ENCODE measurements at places on chromosomes 12 and 14.

DNA sequence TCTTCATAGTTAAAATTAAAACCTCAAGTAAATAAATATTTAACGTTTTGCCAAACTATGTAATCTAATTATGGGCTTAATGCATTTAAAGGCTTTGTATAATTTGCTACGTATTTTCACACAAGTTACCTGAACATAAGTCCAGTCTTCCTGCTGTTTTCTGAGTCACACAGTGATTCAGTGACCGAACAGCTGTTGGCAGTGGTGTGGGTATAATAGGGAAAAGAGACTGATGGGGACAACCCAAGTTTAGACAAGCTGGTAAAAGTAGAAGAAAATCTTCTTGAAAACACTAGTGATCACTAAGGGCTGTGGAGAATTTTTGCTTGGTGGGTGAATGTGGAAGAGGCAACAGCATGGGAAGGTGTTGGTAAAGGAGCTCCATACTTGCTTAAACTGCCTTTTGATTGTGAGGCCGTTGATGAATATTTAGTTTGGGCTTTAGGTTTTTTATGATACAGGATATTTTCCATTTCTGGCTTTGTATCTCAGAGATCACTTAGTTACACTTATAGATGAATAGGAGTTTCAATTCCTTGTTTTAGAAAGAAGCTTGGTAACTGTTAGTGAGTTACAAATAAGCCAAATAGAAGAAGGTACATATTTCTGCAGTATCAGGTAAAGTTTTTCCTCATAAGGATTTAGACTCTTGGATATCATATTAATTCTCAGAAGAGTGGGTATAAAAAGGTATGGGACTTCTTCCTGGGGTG is 23.9 kb downstream of the LRRK2 start:
- DNase-seq: no peak

DNA sequence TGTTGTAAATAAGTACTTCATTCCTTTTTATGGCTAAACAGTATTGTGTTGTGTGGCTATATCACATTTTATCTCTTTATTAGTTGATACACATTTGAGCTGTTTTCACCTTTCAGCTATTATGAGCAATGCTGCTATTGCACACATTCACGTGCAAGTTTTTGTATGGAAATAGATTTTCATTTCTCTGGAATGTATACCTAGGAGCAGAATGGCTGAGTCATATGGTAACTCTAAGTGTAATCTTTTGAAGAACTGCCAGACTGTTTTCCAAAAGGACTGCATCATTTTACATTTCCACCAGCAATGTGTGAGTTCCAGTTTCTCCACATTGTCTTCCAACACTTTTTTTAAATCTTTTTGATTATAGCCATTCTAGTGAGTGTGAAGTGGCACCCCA is 134.0 kb downstream of the SRGAP1 start:
- no peak for DNase-seq

GRCh38 chr12:44015333-44015941 is 179.6 kb downstream of the TMEM117 start:
- DNase-seq: peak; percentile 78

- no peak for DNase-seq
Observed at GRCh38 chr12:53057816-53058500, 8.1 kb downstream of the TNS2 start.

DNA sequence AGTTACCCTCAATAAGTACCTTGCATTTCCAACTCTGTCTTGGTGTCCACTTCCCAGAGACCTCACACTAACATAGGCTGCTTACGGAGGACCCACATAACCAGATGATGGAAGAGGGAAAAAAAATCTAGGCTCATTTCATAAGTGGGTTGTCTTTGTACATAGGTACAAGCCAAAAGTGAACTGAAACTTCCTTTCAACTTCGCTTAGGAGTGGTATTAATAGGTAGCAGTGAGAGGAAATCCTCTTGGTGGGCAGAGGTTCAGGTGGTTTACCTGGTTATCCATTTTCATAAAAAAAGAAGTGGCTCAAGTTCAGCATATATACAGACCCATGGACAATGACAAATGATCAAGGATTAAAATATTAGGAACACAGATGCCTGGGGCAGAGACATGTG is 35.8 kb upstream of the RNU6-7 start:
- DNase-seq: no peak

DNA sequence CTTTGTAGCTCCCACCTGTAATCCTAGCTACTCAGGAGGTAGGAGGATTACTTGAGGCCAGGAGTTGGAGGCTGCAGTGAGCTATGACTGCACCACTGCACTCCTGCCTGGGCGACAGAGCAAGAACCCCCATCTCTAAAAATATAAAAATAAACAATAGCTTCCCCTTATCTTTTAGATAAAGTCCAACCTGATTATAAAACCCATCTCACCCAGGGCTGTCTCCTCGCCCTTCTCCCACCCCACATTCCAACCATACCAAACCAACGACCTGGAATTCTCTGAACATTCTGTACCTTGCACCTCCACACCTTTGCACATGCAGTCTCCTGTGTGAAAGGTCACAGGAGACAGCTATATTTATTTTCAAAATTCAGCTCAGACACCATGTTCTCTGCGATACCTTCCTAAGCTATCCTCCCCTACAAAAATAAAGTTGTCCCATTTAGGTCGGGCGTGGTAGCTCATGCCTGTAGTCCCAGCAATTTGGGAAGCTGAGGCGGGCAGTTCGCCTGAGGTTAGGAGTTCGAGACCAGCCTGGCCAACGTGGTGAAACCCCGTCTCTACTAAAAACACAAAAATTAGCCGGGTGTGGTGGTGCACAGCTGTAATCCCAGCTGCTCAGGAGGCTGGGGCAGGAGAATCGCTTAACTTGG is 7.7 kb downstream of the SLC7A7 start:
- DNase-seq: no peak

- no peak for DNase-seq
Observed at GRCh38 chr14:61615743-61616523, 79.4 kb upstream of the HIF1A start.

- no peak for DNase-seq
Observed at GRCh38 chr12:2583642-2584401, 210.9 kb upstream of the FKBP4 start.

- DNase-seq: no peak
Observed at GRCh38 chr14:88551094-88551870, 3.5 kb downstream of the PTPN21 start.

DNA sequence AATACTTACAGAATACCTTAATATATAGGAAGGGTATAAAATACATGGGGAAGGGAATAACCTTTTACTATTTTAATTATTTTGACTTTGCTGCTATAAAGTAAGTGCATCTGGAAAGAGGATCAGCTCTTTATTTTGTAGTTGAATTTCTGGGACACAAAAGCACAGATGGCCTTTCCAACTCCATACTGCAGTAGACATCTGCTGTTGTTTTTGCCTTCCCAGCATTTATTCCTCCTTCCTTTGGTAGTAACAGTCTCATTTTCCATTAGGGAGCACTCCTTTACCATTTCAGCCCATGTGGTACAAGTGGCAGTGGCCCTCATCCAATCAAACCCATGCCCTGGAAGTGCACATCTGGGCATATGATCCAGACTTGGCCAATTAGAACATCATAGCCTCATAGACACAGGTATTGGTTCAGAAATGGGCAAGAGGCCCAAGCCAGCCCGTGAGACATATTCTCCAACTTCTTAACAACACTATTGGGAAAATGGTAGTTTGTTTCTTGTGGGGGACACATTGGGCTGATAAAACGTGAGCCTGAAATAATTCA is 64.8 kb upstream of the YARS2 start:
- DNase-seq: no peak

DNA sequence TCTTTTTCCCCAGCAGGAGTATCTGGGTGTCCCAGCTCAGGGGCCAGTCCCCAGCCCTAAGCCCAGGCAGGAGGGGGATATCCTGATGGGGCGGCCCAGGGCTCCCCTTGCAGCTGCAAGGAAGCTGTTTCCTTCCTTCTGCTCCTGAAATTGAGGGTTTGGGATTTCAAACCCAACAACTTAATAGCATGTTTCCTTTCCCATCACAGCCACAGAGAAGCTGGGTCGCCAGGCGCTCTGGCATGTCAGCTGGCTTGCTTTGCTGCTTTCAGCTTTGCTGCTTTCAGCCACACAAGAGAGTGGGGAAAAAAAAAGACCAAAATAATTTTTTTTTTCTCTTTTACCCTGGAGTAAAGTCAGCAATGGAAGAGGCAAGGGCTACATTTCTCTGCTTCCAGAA is 30.0 kb downstream of the HVCN1 start:
- DNase-seq: no peak

DNA sequence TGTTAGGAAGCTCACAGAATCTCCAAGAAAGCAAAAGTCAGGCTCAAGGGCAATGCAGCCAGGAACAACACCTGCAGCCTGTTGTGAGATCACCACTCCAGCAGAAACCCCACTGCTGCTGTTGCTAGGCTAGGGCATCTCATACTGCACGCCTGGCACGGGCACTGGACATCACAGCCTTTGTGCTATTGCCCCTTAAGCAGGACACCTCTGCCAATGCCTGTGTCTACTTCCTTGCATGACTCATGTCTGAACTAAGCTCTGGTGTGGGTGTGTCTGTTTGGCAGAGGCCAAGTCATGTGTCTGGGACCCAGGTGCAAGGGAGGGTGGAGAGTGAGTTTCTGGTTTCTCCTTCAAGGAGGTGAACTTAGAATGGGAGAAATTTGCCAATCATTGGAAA is 10.0 kb upstream of the DDX47 start:
- DNase-seq: no peak

- no peak for DNase-seq
Observed at GRCh38 chr12:81176796-81177195, 98.9 kb downstream of the ACSS3 start.

GRCh38 chr12:108400056-108400455 is 60.9 kb upstream of the CMKLR1 start:
- DNase-seq: no peak

GRCh38 chr12:52796839-52797528 is 1.1 kb upstream of the KRT3 start:
- no peak for DNase-seq

DNA sequence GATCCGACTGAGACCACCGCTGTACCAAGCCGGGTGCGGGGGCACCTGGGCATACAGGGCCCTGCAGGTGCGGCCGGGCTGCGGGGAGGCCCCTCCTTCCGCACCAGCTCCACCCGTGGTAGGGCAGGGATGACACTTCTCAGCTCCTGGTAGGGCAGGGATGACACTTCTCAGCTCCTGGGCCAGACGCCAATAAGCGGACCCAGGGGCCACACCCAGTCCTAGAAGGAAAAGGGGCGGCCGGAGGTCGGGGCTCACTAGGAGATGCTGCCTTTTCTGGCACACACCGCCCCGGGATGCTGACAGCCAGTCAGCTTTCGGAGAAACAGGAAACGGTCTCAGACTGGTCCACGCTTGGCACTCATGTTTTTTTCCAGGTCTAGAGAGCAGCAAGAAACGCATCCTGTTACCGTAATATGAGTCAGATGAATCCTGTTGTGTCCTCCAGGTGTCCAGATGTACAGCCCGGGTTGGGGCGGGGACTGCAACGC is 34.8 kb downstream of the NFKBIA start:
- peak; percentile 68 for DNase-seq

DNA sequence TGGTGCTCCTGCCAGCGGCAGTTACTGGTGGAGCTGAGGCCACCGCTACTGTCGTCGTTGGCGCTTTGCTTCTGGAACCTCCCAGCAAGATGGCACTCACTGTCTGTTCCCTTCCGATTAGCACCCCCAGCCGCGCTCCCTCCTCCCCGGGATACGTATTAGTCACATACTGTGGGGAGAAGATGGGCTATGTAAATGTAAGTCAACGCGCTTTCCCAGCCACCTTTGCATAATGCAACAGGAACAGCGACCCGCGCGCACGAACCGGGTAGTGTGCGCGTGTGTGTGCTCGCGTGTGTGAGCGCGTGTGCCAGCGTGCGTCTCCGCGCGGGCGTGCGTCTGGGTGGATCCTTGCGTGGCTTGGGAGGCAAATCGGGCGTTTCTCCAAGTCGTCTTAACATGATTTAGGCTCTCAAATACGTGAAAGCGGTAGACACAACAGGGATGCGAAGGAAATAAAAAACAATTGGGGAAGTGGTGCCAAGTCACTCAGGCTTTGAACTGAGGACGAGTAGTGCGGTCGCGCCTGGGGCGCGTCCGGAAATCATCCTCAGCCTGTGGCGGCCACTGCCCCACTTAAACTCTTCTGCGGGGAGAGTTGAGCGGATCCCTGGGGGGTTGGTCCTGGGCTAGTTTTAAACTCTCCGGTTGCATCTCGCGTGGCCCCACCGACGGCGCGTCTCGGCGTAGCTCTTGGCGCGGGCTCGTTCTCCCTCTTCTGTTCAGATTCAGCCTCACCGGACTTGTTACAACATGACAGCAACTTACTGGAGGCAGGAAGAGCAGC is 1.8 kb downstream of the FLRT2 start:
- peak; percentile 33 for DNase-seq

GRCh38 chr12:69765515-69765914 is 26.9 kb downstream of the RAB3IP start:
- no peak for DNase-seq

- DNase-seq: no peak
Observed at GRCh38 chr12:53739214-53740129, 12.2 kb upstream of the CALCOCO1 start.

GRCh38 chr12:120006258-120006975 is 17.4 kb downstream of the BICDL1 start:
- no peak for DNase-seq

DNA sequence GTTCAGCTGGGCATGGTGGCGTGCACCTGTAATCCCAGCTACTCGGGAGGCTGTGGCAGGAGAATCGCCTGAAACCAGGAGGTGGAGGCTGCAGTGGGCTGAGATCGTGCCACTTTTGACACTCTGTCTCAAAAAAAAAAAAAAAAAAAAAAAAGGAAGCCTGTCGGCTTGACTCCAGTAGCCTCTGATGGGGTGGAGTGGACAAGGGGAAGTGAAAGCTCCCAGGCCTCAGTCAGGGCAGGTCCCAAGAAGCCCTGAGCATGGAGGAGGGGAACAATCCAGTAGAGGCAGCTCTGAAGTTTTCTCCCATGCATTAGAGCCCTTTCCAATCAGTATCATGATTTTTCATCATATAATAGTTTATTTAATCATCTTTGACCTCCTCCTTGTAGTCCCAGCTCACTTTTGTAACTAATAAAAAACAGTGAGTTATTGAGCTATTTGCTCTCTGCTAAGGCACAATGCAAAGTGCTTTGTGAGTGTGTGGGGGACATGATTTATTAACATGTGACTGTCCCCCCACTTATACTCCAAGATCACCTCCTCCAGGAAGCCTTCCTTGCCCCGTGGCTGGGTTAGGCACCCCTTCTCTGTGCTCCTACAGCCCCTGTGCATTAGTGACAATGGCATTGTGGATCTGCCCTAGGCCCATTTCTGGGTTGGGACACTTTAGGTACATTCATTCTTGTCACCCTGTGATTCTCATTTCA is 4.7 kb upstream of the SSH1 start:
- no peak for DNase-seq
